ENCODE measurements at places on chromosomes 5 and 9. TPM values are rescaled to one million over a fixed set of nuclear protein-coding genes. Genes with fewer than 3 reads are reported as not detected.

- DNase-seq = no peak
These were observed 67.2 kb upstream of the TLE1 start for GRCh38 chr9:81756561-81756960.

DNA sequence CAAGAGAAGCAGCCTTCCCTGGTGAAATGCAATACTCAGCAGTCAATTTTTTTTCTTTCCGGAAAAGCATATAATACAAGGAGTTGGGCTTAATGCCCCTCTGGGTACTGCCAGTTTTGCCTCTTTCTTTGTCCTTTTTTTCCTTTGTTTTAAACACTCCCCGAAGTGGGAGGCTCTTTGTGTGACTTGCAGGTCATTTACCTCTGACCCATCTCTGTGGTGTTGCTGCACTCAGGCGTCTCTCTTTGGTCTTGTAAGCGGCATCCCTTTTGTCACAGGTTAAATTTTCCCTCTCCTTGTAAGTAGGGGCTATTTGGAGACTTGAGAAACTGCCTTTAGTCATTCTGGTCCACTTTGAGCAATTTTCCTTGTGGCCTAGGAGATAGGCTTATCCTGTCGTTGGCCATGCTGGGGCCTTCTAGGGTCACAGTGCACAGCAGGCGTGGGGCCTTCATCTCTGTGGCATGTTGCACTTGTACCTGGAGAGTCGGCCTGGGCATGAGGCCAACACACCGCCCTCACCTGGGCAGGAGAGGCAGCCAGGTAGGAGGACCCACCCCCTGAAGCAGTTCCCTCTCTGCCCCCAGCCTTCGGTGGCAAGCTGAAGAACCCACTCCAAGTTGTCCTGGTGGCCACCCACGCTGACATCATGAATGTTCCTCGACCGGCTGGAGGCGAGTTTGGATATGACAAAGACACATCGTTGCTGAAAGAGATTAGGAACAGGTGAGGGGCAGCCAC, 27.7 kb upstream of the CTSL start:
- no peak for DNase-seq

SPATA31C1 gene
- total RNA-seq = not detected

GRCh38 chr9:27539479-27540441, 10.1 kb upstream of the MOB3B start:
- no peak for DNase-seq

NOXA1 gene
- 0.75 TPM for total RNA-seq

FOXD4L5 gene
- total RNA-seq = not detected

GRCh38 chr9:14693251-14693861, at the start of gene ZDHHC21:
TSS of gene ZDHHC21 (minus strand) at chr9:14693432. CDS start at chr9:14674340, 19,092 bp downstream.
- peak; percentile 41 for DNase-seq

IL33 gene
- not detected for total RNA-seq

TEK gene
- total RNA-seq = not detected

DNA sequence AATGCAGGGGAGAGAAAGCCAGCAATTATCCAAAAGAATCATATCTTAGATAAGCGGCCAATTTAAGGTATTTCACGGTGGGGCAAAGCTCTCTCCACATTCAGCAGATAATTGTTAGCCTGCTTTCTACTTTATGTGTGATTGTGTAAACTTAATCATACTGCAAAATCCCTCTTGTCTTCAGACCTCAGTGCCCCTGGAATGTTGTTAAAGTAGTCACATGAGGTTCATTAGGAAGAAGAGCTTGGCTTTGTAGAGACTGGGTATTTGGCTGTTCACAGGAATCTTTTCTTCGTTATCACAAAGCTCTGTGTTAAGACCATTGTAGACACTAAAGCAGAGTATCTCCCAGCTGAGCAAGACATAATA, 127.0 kb downstream of the RFK start:
- peak; percentile 14 for DNase-seq

- DNase-seq = peak; percentile 98
These were observed 46.2 kb downstream of the IARS1 start for GRCh38 chr9:92247296-92247695.

DNA sequence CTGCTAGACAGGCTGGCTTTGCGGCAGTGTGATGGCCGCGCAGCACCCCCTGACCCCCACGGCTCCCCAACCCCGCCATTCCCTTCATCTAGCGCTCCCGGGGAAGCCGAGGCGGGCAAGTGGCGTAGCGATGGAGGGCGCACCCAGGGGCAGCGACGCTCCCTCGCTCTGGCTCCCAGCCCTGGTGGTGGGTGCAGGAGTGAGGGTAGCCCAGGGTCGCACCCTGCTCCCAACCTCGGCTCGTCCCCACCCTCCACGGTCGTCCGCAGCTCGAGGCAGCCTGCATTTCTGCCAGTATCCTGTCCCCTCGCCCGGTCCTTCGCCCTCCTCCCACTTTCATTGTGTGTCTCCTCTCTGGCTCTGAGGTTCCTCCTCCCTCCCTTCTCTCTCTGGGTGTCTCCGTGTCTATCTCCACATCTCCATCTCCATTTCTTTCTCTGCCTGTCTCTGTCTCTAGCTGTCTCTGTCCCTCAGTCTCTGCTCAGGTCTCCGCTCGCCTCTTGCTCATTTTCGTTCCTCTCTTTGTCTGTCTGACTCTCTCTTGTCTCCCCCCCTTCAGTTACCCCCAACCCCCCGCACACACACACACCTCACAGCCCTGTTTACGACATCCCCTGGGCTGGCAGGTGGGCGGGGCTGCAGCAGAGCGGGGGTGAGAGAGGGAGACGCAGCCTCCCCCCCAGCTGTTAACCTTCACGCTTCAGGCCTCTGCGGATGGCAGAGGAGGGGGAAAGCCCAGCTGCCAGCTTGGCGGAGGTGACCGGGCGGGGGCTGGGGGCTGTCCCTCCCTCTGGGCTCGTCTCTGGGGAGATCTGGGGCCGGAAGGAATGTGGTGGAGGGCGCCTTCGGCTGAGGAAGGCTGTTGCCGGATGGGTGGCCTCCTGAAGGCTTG, 48.7 kb upstream of the PSD2 start:
- no peak for DNase-seq

- DNase-seq = no peak
These were observed 96.4 kb downstream of the DIRAS2 start for GRCh38 chr9:90546200-90546599.

GRCh38 chr5:141825241-141825671, 53.0 kb downstream of the PCDH1 start:
- no peak for DNase-seq

DNA sequence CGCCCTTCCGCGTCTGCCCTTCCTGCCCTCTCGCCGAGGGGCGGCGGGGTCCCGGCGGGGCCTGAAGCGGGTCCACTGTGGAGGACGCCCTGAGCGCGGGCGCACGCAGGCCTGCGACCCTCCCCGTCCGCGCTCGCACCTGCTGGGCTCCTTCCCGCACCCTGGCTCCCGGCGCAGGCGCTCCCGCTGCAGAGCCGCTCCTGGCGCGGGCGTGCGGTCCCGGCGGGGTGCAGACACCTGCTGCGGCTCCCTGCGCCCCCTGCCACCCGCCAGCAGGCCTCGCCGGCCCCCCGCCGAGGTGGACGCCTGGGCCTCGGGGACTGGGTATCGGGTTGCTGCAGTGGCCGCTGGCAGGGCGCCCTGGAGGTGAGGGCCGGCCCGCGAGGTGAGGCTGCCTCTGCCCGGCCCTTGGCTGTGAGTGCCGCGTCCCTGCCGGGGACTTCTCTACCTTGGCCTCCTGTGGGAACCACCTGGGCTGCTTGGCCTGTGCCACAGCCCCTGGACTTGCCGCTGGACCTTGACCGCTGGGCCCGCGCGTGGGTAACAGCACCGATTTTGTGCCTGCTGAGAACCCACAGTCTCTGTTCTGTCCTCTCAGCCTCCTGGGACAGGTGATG, 627 bp downstream of the ARRDC1 start:
- DNase-seq = no peak

GRCh38 chr9:86626802-86627201, 272.6 kb upstream of the TUT7 start:
- DNase-seq = peak; percentile 53

DNA sequence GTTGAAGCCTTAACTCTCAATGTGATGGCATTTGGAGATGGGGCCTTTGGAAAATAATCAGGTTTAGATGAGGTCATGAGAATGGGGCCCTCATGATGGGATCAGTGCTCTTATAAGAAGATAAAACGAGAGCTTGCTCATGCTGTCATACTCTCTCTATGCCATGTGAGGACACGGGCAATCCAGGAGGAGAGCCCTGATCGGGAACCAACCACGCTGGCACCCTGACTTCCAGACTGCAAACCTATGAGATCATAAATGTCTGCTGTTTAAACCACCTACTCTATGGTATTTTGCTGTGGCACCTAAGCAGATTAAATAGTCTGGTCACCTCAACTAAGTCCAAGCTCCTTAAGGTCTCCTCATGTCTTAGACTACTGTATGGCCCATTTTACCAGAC, 10.0 kb downstream of the HMGCS1 start:
- DNase-seq = no peak

DNA sequence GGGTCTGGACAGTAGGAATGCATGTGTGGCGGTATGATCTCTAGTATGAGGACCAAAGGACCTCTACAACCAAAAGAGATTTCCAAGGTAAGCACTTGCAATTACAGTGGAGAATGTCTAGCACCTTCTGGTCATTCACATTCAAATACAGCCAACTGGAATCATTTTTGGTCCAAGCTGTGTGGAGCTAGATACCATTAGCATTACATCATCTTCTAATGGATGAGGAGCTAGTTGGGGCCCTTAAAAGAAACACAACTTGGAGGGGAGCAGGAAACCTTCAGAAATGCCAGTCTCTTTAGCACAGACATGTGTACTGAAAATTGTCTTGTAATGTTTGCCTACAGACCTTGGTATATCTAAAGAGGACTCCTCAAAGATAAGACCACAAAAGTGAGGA, 244.7 kb downstream of the BNC2 start:
- DNase-seq = no peak

AJM1 gene
- total RNA-seq = 1.2 TPM

DNA sequence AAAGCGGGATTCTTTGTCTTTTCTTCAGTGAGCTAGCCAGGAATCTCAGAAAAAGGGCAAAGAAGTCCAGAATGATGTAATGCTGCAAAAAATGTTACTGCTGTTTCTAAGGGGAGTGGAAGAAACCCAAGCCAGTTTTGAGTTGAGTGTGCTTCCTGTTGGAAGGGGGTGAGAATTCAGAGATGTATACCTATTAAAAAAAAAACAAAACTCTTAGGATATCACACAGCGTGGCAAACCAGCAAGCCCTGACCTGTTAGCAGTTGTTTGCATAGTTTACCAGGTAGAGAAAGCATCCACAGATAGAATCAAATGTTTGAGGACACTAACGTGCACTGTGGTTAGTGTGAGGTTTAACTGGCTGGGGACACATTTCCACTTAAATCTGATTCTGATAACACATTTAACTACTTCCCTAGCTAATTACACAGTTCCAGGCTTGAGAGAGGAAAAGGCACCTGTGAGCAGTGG, 11.4 kb downstream of the BASP1 start:
- DNase-seq = no peak

TTC33 gene
- 20.4 TPM for total RNA-seq

REEP2 gene
- total RNA-seq = 0.32 TPM

- DNase-seq = no peak
These were observed 1503.4 kb upstream of the WWC1 start for GRCh38 chr5:166788050-166788449.

DNA sequence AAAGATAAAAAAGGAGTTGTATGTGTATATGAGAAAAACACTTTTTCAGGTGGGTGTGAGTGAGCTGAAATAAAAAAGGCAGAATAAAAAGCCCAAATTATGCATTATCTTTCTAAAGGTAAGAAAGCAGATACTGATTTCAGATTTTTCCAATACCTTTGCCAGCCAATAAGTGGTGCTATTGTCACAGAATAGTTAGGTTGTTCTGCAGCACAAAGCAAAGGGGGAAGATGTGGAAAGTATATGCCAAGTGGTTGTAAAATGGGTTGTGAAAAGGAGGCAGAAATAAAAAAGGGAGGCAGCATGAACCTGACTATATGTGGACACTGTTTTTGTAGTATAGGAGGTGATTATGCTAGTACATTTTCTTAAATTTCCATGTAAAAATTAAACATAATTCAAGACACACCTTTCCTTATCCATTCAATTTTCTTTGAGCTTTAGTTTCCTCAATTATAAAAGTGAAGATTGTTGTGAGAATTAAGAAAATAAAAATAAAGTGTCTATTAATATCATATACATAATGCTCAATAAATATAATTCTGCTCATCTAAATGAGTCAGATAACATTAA, 106.7 kb downstream of the SMIM15 start:
- DNase-seq = peak; percentile 62

FRRS1L gene
- 0.03 TPM for total RNA-seq

DNA sequence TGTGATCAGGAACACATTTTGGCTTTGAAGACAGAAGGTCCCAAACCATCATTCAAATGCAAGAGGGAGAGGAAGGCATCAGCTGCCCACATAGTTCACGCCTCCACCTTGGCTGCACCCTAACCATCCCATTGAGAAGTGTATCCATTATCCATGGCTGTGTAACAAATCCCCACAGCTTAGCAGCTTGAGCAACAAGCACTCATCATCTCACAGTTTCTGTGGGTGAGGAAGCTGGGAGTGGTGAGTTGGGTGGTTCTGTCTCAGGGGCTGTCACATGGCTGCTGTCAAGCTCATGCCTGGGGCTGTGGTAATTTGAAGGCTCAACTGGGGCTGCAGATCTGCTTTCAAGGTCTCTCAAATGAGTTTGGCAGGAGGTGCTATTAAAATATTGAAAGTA, 23.0 kb upstream of the CEP72 start:
- DNase-seq = no peak

DNA sequence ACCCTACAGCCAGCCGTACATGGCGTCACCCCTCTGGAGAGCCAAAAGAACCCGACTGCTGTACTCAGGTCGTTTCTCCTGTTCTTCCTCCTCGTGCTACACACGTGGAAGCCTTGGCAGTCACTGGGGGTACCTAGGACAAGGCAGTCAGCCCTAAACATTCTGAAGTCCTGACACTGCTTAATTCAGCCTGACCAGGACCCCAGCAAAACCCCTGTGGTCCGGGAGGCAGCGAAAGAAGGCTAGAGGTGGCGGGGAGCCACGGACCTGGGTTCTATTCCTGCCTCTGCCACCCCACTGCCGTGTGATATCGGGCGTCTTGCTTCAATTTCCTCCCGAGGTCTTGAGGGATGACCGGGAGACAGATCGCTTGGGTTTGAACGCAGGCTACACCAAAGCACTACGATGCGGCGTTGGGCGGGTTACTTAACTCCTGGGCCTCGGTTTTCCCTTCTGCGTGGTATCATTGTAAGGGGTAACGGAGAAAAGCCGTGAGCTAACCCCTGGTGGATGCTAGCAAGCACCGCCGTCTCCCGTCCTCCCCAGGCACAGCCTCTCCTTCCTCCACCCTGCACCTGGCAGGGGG, 429 bp upstream of the ARL10 start:
- DNase-seq = no peak

GRCh38 chr5:127396490-127397155, 106.0 kb downstream of the MEGF10 start:
- peak; percentile 29 for DNase-seq

DNA sequence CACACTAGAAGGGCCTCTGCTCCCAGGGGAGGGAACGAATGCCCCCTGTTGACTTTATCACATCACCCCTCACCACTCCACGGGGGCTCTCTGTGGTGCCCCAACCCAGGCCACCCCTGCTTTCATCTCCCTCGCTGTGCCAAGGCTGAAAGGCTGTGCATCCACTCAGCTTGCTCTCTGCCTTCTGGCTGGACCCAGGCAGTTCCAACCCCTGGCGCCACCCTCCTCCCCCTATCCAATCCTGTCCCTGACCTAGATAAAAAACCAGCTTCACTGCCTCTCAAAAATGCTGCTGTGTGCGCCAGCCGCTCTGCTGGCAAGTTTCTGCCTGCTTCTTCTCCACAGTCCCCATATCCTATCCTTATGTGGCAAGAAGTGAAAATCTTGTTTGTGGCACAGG, 22.4 kb upstream of the CORO2A start:
- DNase-seq = no peak

- no peak for DNase-seq
These were observed 147.5 kb upstream of the RUSC2 start for GRCh38 chr9:35342221-35342958.

GRCh38 chr9:109910671-109911518, 130.9 kb downstream of the PALM2AKAP2 start:
- DNase-seq = no peak

All from SK-MEL-5 (cell line).